ENCODE measurements at places on chromosomes 13 and 19. TPM values are rescaled to one million over a fixed set of nuclear protein-coding genes. Genes with fewer than 3 reads are reported as not detected.

DNA sequence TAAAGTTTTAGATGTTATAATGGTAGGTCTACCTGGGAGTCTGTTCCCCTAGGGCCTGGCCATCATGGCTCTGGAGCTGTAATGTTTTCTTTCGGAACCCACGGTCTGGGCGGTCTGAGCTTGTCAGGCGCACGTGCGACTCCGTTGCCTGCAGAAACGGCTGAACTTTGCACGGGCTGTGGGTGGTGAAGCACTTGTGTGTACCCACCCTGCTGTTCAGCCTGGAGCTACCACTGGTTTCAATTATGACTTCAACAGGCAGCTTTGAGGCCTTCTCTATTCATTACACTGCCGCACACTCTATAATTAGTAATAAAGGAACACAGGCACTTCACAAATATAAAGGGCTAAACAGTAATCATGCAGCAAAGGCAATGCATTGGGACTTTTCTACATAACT is 6.0 kb downstream of the PCDH8 start:
- no peak for DNase-seq

- no peak for DNase-seq
Measured at GRCh38 chr13:88958821-88959220, 1287.7 kb downstream of the SLITRK5 start.

GRCh38 chr19:9608912-9609311 is 12.1 kb downstream of the ZNF561 start:
- no peak for DNase-seq

- no peak for DNase-seq
Measured at GRCh38 chr19:16037424-16038195, 38.7 kb upstream of the TPM4 start.

DNA sequence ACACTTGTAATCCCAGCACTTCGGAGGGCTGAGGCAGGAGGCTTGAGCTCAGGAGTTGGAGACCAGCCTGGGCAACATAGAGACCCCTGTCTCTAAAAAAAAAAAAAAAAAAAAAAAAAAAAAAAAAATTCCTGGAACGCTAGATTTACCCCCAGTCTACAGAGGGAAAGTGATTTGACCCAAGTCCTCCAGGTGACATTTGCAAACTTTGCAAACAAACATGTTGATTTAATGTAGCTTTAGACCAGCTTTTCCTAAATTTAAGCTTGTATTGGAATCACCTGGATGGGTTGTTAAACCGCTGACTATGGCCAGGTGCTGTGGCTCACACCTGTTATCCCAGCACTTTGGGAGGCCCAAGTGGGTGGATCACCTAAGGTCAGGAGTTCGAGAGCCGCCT is 8.4 kb downstream of the CPT1C start:
- DNase-seq, result no peak

- DNase-seq, result no peak
Measured at GRCh38 chr19:41796362-41796761, at the start of gene CEACAM3. Gene CEACAM3, plus strand, starts transcription at chr19:41796587. Its CDS starts 91 bp downstream, at chr19:41796678.

GRCh38 chr13:108615241-108615640 is 14.2 kb upstream of the MYO16 start:
- no peak for DNase-seq

GRCh38 chr19:41327576-41328156 is 17.7 kb downstream of the CCDC97 start:
- DNase-seq, result peak; percentile 89

GRCh38 chr13:26821672-26822071 is 61.1 kb upstream of the GPR12 start:
- DNase-seq, result no peak

GRCh38 chr19:19170053-19170872 is at the start of gene MEF2B:
Gene MEF2B, minus strand, starts transcription at chr19:19170263. Its CDS starts 19,528 bp downstream, at chr19:19150735.
- DNase-seq, result peak; percentile 78

GRCh38 chr19:23772675-23773063 is 14.0 kb upstream of the ZNF681 start:
- DNase-seq, result no peak

DNA sequence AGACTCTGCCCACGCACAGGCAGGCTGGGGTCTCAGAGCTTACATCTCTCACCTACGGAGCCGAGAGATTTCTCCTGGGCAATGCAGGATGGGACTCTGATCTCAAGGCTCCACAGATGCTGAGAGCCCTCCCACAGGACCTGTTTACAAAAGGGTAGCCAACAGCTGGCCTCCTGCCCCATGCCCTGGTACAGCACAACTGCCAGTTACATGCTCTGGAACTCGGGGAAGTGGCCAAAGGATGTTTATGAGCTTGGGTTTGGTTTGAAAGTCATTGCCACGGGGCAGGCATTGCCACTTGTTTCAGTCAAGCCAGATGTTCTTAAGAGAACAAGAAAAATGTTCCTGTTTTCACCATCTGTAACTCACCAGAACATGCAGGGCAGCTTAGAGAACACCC is 3.5 kb downstream of the DHRS12 start:
- no peak for DNase-seq

- DNase-seq, result no peak
Measured at GRCh38 chr13:58480061-58480460, 848.5 kb downstream of the PCDH17 start.

GRCh38 chr19:3345850-3346460 is 20.4 kb upstream of the NFIC start:
- no peak for DNase-seq

GRCh38 chr13:79434556-79434955 is 28.5 kb upstream of the RBM26 start:
- DNase-seq, result no peak

GRCh38 chr13:113588394-113589111 is 4.0 kb downstream of the TFDP1 start:
- no peak for DNase-seq

DNA sequence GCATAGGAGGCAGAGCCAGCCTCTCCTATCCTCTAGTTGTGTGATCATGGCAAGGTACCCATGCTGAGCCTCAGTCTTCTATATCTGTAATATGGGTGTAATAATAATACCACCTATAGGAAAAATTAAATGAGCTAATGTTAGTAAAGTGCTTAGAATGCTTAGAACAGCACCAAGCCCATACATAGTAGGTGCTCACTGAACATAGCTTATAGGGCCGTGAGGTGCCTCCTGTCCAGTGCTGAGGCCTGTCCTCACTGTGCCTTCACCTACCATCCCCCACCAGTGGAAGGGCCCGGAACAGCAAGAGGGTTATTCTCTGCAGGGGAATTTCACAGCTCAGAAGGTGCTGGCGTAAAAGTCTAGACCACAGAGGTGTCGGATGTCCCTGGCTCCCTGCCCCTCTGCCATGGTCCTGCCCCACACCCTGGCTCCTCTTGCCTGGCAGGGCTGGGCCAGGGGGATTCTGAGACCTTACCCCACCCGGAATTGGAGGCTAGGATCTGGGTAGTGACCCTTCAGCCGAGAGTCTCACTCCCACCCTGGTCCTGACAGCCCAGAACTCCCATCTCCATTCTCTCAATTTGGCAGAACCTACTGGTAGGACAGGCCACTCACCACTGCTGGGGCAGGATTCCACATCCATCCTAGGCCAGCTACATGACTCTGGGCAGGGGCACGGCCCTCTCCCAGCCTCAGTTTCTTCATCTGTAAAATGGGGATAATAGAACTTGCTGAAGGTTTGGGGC is 2.2 kb upstream of the SCN1B start:
- no peak for DNase-seq

GRCh38 chr19:31938675-31939074 is 406.7 kb upstream of the ZNF507 start:
- no peak for DNase-seq

DNA sequence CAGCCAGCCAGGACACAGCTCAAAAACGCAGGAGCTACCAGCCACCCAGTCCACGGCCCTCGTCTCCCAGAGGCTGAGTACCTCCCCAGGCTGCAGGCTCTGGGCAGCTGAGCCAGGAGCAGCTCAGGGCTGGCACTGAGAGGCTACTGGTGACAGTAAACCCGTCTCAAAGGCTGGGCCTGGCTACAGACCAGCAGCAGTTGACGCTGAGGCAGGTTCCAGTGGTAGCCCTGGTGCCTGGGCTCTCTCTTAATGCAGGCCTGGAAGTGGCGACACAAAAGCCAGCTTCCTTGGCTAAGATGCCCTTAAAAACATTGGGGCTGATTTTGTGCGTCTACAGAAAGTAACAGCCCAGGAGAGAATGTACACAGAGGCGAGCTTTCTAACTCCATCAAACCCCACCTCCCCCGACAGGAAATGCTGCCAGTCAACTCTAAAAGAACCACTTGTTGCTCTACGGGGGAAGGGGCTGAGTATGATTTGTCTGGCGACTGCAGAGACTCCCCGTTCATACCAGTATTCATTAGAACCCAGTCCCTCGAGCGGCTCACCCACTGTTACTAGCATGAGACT is 126.3 kb downstream of the STK24 start:
- DNase-seq, result no peak

DNA sequence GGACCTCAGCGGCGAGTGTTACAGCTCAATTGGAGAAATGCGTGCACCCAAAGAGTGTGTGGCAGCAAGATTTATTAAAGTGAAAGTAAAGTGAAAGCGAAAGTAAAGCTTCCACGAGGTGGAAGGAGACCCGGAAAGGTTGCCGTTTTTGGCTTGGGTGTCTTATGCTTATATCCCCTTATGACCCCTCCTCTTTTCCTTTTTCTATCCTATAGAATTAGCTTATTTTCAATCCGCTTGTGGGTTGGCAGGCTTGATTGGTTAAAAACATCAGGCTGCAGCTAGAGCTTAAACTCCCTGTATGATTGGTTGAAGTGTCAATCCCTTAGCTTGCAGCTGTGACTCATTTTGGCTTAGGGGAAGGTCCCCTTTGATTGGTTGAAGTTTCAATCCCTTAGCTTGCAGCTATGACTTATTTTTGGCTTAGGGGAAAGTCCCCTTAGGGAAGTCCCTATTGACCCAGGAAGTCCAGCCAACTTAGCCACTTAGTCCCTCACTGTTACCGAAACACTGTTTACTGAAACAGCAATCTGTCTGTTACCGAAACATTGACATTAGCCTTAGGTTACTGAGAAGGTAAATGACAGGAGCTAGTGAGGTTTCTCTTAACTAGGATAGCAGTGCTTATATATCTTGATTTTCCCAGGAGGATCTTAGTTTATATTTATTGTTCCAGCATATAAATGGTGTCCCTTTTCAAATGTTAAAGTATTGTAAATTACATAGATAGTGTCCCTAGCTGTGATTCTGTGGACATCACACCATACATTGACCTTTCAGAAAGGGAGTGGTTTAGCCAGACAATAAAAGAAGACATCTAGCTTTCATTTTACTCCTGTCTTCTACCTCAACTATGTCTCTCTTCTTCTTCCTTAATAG is 575.8 kb downstream of the DACH1 start:
- peak; percentile 53 for DNase-seq

GRCh38 chr19:19860756-19861390 is 4.8 kb upstream of the ZNF253 start:
- DNase-seq, result peak; percentile 25

DNA sequence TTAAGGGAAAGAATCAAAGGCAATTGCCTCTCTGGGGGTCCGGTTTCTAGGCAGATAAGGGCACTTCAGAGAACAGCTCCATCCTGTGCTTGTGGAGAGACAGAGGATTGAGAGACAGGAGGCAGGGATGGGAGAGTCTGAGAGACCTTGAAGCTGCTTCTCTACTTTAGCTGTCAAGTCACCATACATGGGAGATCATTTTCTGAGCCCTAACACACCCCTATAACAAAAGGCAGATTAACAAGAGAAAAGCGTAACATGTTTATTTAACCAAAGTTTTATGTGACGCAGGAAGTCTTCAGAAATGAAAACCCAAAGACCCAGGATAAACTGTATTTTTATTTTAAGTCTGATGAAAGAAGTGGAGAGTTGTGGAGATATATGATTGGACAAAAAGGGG is 48.4 kb downstream of the CBY2 start:
- DNase-seq, result no peak

DNA sequence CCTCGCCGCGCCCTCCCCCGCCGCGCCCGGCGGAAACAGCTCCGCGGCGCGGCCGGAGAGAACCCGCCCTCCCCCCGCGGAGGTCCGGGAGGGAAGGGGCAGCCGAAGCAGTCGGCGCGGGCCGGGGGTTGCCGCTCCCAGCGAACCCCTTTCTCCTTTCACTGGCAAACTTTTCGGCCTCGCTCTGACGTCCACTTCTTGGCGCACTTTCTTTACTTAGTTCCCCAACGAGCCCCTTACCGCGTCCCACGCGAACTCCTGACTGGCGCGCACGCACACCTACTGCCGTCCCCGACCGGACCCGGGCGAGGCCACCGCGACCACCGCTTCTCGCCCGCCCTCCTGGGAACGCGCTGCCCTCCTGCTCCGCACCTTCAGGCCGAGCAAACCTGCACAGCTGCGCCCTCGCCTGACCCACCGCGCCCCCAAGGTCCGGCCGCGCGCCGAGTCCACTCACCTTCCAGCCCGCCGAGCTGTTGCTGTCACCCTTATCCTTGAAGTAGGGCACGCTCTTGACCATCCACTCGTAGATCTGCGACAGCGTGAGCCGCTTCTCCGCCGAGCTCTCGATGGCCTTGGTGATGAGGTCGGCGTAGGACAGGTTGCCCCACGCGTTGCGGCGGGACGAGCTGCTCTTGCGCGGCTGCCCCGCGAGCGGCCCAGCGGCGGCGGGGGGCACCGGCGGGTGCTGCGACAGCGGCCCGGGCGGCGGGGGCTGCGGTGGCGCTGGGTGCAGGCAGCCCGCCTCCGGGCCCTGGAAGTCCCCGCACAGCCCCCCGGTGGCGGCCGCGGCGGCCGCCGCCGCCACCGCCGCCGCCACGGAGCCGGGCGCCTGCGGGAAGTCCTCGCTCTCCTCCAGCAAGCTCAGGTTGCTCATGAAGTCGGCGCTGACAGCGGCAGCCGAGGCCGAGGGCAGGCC is 1.1 kb downstream of the FOXO1 start:
- DNase-seq, result peak; percentile 54

DNA sequence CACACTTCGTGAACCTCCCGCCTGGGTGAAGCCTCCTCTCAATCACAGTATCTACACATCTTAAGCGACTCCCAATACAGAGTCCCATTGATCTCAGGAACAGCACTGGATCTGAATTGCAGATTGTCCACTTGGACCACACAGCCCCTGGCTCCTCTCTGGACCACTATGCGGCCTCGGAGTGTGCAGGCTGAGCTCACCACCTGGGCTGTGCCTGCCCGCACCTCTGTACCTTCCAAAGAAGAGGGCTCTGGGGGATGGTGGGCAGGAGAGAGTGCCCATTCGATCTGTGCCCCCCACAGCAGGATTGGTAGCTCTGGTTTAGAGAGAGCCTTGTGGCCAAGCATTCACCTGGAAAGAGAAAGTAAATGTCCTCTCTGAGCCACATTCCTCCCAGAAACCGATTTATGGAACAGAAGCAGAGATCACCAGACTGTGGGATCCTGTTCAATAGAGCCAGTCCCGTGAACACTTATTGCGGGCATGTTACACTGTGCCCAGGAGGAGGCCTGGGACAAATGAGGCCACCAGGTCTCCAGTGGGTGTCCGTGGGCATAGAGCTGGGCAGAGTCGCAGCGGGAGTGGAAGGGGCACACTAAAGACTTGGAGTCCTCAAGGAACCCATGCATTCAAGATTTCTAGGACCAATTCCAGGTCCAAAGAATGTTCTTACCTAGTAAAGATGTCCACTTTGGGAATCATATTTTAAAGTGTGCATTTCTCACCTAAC is 141.6 kb upstream of the SOX1 start:
- DNase-seq, result no peak

SYNE4 gene
- 1.6 TPM for total RNA-seq

ZNF723 gene
- total RNA-seq, result not detected

F10 gene
- total RNA-seq, result not detected

RBM26 gene
- total RNA-seq, result 51.1 TPM

AZU1 gene
- not detected for total RNA-seq

NAPSA gene
- 3.9 TPM for total RNA-seq

MBD3L3 gene
- total RNA-seq, result not detected

BSG gene
- total RNA-seq, result 257 TPM

USHBP1 gene
- total RNA-seq, result 0.38 TPM

R3HDM4 gene
- 116 TPM for total RNA-seq

ZNF135 gene
- not detected for total RNA-seq

ATP4B gene
- not detected for total RNA-seq

AXL gene
- 0.60 TPM for total RNA-seq

C19orf67 gene
- total RNA-seq, result not detected

Measured in activated CD4-positive, alpha-beta memory T cell treated with anti-CD3 and anti-CD28 coated beads, Interleukin-2, amount 10 ng/mL, durations not matched to agents 7 days and 5 days (primary cell).